ENCODE measurements at places on chromosomes 7 and 10.

DNA sequence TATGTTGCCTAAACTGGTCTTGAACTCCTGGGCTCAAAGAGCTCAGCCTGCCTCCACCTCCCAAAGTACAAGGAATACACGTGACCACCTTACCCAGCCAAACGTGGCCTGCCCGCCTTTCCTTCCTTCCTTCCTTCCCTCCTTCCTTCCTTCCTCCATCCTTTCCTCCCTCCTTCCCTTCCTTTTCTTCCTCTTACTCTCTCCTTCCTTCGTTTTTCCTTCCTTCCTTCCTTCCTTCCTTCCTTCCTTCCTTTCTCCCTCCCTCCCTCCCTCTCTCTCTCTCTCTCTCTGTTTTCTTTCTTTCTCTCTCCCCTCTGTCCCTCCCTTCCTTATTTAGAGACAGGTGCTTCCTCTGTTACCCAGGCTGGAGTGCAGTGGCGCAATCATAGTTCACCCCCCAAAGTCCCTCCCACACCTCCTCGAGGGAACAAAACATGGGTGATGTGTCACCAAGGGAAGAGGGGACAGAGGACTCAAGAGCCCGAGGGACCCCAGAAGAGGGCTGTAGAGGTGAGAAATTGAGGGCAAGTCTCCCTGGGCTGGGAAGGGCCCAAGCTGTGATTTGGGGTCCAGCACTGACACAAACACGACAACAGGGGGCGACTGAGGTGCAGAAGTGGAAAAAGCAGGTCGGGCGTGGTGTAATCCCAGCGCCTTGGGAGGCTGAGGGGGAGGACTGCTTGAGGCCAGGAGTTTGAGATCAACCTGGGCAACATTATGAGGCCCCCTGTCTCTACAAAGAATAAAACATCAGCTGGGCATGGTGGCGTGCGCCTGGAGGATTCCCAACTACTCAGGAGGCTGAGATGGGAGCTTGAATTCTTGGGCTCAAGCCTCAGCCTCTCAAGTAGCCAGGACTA lies 28.1 kb downstream of the EPHB4 start:
- DNase-seq: no peak

- no peak for DNase-seq
These were observed 118.9 kb upstream of the CCDC6 start for GRCh38 chr10:60025279-60025678.

GRCh38 chr10:7162331-7162730 lies 248.5 kb downstream of the SFMBT2 start:
- no peak for DNase-seq

DNA sequence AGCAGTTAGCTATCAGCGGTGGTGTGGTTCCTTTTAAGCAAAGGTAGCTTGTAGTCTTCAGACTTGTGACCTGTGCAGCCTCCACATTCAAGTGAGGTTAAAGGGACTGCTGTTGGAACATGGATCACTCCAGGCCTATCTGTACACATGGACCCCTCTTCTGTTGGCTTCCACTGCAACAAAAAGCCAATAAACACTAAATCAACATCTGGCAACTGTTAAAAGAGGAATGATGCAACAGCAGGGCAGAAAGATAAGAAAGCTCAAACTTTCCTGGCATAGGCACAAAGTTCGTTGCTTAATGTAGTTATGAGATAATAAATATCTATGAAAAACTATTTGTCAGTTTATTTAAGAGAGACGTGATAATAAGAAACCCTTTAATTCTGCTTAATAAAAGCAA lies 4.0 kb upstream of the MINPP1 start:
- DNase-seq: no peak

DNA sequence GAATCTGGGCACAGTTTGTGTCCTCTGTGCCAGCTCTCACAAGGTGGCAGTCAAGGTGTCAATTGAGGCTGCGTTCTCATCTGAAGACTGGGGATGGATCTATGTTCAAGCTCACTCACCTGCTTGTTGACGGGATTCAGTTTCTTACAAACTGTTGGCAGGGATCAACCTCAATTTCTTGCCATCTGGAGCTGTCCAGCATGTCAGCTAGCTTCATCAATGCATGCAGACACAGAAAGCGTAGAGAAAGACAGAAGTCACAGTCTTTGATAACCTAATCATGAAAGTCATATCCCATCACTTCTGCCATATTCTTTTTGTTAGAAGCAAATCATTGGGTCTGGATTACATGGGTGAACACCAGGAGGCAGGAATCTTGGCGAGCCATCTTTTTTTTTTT lies 32.0 kb upstream of the WAPL start:
- DNase-seq: no peak
